ENCODE measurements at places on chromosomes 16 and 17.

- DNase-seq: no peak
Measured at GRCh38 chr16:50599494-50599893, 51.3 kb downstream of the NKD1 start.

DNA sequence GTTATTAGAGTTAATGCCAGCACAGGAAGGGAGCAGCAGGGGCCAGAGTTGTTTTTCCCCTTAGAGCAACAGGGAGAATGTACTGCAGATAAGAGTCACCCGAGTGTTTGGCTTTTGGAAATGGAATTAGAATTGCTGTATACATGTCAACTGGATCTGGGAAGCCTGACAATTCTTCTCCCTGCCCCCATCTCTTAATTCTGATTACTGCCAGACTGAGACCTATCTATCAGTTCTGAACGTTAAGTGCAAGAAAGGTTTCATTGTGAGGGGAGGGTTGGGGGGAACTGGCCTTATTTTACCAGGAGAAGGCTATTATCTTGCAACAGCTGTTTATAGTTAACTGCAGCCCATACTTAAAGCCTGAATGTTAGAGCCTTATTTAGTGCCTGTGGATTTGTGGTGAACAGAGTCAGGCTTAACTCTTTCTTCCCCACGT, 424.5 kb upstream of the CDH11 start:
- DNase-seq: no peak

DNA sequence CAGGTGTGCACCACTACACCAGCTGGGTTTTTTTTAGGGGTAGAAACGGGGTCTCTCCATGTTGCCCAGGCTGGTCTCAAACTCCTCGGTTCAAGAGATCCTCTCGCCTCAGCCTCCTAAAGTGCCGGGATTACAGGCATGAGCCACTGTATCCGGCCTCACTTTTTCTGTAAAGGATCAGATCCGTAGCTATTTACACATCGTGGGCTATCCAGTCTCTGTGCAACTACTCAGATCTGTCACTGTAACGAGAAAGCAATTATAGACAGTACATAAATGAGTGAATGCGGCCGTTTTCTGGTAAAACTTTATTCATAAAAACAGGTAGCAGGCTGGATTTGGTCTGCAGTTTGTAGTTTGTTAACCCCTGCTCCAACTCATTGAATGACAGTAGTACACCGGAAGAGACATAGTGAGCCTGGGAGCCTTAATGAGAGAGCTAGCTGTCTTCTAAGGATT, 44.5 kb downstream of the VMP1 start:
- no peak for DNase-seq

DNA sequence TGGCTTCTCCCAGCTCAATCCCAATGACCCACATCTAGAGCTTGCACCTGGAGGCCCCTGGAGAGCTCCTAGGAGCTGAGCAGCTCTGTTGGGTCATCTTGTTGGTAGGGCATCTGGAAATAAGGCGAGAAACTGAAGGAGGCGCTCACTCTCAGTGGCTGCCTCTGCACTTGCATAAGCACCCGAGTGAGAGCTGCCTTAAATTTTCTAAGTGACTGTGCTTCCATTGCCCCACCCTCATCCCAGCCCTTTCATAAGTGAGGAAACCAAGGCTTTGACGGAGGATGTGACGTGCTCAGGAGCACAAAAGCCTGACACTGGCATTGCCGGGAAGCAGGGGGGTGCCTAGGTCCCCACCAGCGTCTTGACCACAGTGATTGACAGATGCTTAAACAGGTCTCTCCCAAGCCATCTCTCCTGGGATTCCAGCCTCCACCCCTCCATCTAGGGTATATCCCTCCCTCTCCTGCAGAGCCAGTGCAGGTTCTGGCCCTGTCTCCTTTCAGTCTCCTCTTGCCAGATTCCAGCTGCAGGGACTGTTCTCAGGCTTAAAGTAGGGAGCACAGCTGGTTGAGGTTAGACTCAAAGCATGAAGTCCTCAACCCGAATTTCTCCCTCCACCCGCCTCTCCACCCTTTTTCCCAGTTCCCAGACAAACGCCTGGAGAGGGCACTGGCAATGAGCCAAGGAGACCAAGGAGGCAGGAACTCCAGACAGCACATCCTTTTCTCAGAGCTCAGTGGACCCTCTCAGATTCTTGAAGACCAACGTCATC, 113.7 kb downstream of the IRX5 start:
- no peak for DNase-seq

GRCh38 chr17:82489117-82489516, 30.4 kb upstream of the FOXK2 start:
- DNase-seq: no peak

DNA sequence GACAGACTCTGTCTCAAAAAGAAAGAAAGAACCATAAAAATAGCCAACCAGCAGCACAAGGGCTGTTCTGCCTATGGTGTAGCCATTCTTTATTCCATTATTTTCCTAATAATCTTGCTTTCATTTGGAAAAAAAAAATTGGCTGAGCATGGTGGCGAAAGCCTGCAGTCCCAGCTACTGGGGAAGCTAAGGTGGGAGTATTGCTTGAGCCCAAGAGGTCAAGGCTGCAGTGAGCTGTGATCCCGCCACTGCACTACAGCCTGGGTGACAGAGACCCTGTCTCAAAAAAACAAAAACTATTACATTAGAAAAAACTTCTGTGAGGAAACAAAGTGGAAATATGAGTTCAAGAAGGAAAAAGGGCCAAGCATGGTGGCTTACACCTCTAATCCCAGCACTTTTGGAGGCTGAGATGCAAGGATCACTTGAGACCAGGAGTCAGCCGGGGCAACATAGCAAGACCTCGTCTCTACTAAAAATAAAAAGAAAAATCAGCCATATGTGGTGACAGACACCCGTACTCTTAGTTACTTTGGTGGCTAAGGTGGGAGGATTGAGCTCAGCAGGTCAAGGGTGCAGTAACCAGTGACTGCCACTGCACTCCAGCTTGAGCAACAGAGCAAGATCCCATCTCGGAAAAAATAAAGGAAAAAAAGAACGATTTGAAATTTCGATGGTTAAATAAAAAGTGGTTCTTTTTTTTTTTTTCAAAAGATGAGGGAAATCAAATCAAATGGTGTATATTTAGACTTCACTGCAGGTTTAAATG, 2.5 kb downstream of the DCAKD start:
- DNase-seq: no peak

- DNase-seq: no peak
Measured at GRCh38 chr17:50356892-50357510, 11.1 kb downstream of the XYLT2 start.

DNA sequence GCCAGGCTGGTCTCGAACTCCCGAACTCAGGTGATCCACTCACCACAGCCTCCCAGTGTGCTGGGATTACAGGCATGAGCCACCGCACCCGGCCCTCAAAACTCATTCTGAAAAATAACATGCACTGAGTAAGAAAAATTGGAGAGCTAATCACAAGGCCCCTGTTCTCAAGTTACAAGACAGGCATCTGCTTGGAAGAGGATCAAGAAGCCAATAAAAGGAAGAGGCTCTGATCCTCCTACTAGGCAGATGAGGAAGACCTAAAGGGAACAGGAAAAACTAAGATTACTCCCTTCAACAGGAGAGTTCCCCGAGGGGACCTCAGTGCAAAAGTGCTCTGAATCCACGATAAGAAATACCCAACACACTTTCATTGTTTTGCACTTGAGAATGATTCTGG, 18.4 kb downstream of the BLMH start:
- DNase-seq: no peak

- no peak for DNase-seq
Measured at GRCh38 chr17:16040710-16041251, 41.2 kb downstream of the TTC19 start.

- DNase-seq: no peak
Measured at GRCh38 chr16:81548876-81549546, 104.4 kb downstream of the CMIP start.

DNA sequence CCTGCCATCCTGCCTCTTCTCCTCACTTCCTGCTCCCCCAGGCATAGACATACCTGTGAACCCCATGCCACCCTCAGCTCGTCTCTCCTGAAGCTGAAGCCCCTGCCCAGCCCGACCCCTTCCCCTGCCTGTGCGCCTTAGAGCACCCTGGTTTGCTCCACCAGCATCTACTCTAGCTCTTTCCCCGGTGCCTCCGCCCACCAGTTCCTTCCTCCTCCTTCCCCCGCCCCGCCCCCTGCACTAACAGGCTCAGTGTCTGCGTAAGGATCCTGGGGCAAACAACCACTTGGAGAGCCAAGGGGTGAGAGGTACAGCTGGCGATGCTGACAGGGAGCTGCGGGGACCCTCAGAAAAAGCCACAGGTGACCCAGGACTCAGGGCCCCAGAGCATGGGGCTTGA, 1.9 kb downstream of the GPR142 start:
- peak; percentile 47 for DNase-seq

DNA sequence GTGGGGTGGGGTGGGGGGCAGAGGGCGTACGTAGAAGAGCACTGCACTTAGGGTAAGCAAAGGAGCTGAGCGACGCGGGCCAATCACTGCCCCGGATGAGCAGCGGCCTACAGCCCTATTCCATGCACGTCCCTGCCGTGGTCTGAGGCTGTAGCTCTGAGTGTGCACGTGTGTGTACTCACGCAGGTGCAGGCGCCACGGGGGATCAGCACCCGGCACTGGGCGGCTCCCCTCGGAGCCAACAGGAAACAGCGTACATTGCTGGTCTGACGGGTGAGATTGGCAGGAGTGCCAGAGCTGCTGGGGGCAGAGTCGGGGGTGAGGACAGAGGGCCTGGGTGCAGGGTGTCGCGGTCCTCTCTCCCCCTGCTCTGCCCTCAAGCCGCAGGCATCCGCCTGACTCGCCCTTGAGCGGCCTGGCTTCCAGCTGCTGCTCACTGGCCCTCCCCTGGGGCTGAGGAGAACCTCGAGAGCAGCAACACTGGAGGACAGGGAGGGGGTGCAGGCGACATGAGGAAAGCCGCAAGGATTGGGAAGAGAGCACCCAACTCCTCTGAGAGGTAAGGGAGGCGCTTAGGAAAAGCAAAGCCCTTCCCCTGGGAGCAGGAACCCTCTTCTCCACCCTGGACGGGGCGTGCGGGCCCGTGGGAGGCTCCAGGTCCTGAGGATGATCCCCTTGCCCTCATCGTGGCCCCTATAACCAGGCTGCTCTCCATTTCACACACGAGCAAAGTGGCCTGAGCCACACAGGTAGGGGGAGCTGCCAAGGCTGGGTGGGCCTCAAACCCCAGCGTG, 57.8 kb downstream of the ENGASE start:
- no peak for DNase-seq

GRCh38 chr16:80034469-80034826, 433.9 kb upstream of the MAF start:
- no peak for DNase-seq

- no peak for DNase-seq
Measured at GRCh38 chr16:62711797-62712196, 675.6 kb upstream of the CDH8 start.

GRCh38 chr17:58121925-58122324, 26.3 kb upstream of the OR4D1 start:
- DNase-seq: peak; percentile 25

DNA sequence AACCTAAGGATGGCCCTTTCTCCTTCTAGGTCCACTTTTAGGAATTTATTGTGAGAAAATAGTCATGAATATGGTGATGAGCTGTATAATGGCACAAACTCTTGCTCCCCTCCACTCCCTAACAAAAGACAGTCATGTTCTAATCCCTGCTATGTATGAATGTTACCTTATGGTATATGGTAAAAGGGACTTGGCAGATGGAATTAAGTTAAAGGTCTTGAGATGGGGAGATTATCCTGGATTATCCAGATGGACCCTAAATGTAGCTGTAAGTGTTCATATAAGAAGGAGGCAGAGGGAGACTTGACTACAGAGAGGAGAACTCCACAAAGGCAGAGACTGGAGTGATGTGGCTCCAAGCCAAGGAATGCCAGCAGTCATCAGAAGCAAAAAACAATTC, 296.1 kb downstream of the SOX9 start:
- no peak for DNase-seq

DNA sequence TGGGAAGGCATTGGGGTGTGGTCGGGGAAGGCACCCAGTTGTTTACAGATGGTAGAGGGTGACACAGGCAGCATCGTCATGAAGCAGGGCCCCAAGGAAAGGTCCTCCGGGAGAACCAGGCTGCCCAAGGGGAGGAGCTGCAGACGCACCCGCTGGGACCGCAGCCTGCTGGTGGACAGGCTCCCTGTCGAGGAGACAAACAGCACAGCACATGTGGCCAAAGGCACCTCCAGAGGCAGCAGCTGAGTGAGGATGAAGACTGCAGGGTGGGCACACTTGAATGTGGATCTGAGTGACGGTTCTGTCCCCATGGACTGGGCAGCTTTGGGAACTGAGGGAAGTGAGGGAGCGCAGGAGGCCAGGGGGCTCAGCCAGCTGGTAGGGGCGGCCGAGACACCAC, 12.4 kb downstream of the CHMP1A start:
- no peak for DNase-seq

GRCh38 chr17:65017207-65017774, 39.2 kb downstream of the GNA13 start:
- no peak for DNase-seq

GRCh38 chr16:50183316-50183715, 30.2 kb downstream of the TENT4B start:
- no peak for DNase-seq

DNA sequence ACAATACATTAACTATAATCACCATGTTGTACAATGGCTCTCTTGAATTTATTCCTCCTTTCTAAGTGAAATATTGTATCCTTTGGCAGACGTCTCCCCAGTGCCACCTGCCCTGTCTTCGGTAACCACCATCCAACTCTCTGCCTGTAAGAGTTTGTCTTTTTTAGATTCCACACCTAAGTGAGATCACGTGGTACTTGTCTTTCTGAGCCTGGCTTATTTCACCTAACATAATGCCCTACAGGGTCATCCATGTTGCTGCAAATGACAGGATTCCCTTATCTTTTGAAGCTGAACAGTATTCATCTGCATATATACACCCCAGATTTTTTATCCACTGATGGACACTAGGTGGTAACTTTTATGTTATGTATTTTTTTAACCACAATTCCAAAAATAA, 24.2 kb downstream of the ORC6 start:
- DNase-seq: no peak

- DNase-seq: no peak
Measured at GRCh38 chr17:2595716-2596115, 2.3 kb downstream of the PAFAH1B1 start.

DNA sequence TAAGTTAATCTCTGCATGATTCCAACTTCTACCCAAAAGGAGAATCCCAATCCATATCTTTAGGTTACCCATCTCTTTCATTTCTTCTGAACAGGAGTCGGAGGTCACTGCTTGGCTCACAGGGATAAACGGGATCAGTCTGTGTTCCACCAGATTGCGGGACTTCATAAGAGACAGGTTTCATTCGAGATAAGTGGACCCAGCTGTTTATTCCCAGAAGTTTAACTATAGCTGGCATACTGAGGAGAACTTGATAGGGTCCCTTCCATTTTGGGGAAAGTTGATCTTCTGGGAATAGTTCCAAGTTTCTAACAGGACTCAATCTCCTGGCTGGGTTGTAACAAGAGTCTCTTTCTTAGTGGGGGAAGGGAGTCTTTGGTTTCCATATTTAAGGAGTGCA, 45.4 kb upstream of the ARL4D start:
- no peak for DNase-seq
